ENCODE measurements at places on chromosomes 3 and 15. TPM values are rescaled to one million over a fixed set of nuclear protein-coding genes. Genes with fewer than 3 reads are reported as not detected.

The FOXB1 gene
- not detected for polyA plus RNA-seq

The GOLGA6L1 gene
- not detected for polyA plus RNA-seq

The NLGN1 gene
- polyA plus RNA-seq: not detected

The MYZAP gene
- polyA plus RNA-seq: 0.13 TPM

The C3orf49 gene
- polyA plus RNA-seq: not detected

The SOX2 gene
- polyA plus RNA-seq: not detected

- no peak overlapping the region for H3K27ac ChIP-seq
- H3K36me3 ChIP-seq: no peaks in the 10 kb centered on the region
- DNase-seq: peak; percentile 6
- H3K4me3 ChIP-seq: no peak overlapping the region
These were observed 40.6 kb downstream of the ADIPOQ start for GRCh38 chr3:186882881-186883685.

- DNase-seq: no peak
- no peak overlapping the region for H3K4me3 ChIP-seq
- no peaks in the 10 kb centered on the region for H3K27me3 ChIP-seq
- peaks cover 7% of the 10 kb centered on the region for H3K4me1 ChIP-seq
- H3K36me3 ChIP-seq: peaks cover 87% of the 10 kb centered on the region
These were observed 91.5 kb downstream of the STT3B start for GRCh38 chr3:31624083-31624709.

DNA sequence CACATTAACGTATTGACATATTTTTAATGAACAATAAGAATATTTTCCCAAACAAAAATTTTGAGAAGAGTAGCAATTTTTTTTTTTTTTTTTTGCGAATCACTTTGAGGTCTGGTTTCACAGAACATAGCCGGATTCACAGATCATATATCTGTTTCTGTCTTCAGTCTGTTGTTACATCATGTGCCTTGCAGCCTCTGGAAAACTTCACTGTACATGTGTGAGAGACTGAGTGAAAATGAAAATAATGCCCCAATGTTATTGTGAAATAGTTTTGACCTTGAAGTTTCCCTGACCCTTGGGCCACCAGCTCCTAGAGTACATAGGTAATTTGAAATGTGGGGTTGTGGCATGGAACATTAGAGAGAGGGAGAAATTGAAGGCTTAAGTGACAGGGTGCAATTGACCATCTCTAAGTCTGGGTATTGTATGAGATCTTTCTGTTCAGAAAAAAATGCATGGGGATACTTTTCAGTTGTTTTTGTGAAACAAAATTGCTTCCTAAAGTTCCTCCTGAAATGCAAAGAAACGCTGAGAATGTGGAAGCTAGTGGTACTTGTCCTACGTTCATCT is 14.0 kb downstream of the ITPR1 start:
- H3K27ac ChIP-seq: peak overlapping the region; percentile 70
- no peak overlapping the region for H3K4me3 ChIP-seq
- H3K4me1 ChIP-seq: peaks cover 57% of the 10 kb centered on the region
- no peak for DNase-seq
- peaks cover 26% of the 10 kb centered on the region for H3K36me3 ChIP-seq
- no peaks in the 10 kb centered on the region for H3K27me3 ChIP-seq

GRCh38 chr15:99550077-99550476 is 15.7 kb upstream of the MEF2A start:
- H3K27ac ChIP-seq: no peak overlapping the region
- no peak overlapping the region for H3K4me3 ChIP-seq
- H3K27me3 ChIP-seq: no peaks in the 10 kb centered on the region
- H3K36me3 ChIP-seq: no peaks in the 10 kb centered on the region

GRCh38 chr3:16945330-16945729 is 60.6 kb downstream of the PLCL2 start:
- H3K36me3 ChIP-seq: no peaks in the 10 kb centered on the region
- DNase-seq: no peak
- H3K27ac ChIP-seq: no peak overlapping the region
- no peak overlapping the region for H3K4me3 ChIP-seq
- H3K4me1 ChIP-seq: no peaks in the 10 kb centered on the region
- H3K27me3 ChIP-seq: no peaks in the 10 kb centered on the region

DNA sequence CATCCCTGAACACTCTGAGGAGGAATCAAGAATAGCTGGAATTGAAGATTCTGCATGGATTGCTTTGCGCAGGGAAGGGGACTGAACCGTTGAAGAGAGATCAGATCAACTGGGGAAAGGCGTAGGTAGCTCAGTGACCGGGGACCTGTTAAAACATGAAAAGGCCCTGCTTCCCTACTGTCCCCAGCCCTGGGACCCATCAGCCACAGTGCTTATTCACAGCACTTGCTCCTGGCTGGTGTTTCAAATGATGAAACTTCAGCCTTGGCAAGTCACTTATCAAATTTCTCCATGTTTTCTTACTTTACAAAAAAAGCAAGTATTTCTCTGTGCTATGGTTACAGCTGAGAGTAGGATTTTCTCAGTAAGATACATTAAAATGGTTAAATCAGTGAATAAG is 199.3 kb downstream of the MEIS2 start:
- no peak overlapping the region for H3K4me3 ChIP-seq
- no peaks in the 10 kb centered on the region for H3K4me1 ChIP-seq
- no peak overlapping the region for H3K27ac ChIP-seq
- no peak for DNase-seq
- H3K27me3 ChIP-seq: no peaks in the 10 kb centered on the region

DNA sequence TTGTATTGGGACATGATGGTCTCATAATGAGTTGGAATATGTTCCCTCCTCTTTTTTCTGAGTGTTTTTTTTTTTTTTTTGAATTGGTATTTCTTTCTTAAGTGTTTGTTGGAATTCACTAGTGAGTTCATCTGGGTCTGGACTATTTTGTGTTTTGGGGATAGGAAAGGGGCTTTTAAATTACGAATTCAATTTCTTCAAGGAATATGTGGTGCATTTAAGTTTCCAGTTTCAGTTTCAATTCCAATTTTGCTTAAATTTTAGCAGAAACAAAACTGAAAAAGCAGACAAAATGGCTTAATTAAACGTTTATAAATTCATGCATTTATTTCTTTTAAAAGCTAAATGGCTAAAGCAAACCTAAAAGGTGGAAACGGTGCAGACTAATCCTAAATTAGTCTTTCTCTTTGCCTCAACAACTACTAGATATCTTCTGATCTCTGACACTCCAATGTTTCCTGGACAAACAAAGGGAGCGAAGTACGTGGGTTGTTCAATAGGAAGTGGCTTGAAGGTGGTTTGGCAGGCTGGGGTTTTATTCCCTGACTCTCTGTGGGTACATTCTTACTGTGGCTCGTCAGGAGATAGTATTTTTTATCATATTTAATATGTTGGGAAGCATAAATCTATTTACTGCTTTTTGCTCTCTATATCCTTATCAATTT is 50.0 kb upstream of the CORO2B start:
- DNase-seq: no peak
- no peaks in the 10 kb centered on the region for H3K36me3 ChIP-seq
- no peaks in the 10 kb centered on the region for H3K27me3 ChIP-seq
- H3K4me3 ChIP-seq: peak overlapping the region; percentile 69
- no peak overlapping the region for H3K27ac ChIP-seq
- no peaks in the 10 kb centered on the region for H3K4me1 ChIP-seq

DNA sequence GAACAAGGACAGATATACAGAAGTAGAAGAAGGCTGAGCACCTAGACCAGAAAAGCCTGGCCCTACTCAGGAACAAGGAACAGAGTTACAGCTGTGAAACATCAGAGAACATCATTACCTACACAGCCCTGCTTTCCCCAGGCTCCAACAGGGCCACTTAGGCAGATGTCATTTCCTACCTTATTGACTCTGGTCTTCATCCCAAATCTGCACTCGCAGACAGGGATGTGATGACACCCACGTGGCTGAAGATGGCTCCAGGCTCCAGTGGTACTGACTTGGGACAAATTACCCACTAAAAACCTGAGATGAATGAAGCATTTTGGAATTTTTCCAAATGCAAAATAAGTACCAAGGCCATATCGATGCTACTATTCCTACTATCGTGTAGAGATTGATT is 18.0 kb upstream of the SSUH2 start:
- H3K27ac ChIP-seq: no peak overlapping the region
- no peaks in the 10 kb centered on the region for H3K27me3 ChIP-seq
- no peaks in the 10 kb centered on the region for H3K36me3 ChIP-seq
- peaks cover 10% of the 10 kb centered on the region for H3K4me1 ChIP-seq
- no peak for DNase-seq

GRCh38 chr15:46304321-46304720 is 669.5 kb downstream of the SQOR start:
- H3K4me1 ChIP-seq: no peaks in the 10 kb centered on the region
- DNase-seq: no peak
- no peaks in the 10 kb centered on the region for H3K36me3 ChIP-seq
- no peaks in the 10 kb centered on the region for H3K27me3 ChIP-seq
- no peak overlapping the region for H3K4me3 ChIP-seq

DNA sequence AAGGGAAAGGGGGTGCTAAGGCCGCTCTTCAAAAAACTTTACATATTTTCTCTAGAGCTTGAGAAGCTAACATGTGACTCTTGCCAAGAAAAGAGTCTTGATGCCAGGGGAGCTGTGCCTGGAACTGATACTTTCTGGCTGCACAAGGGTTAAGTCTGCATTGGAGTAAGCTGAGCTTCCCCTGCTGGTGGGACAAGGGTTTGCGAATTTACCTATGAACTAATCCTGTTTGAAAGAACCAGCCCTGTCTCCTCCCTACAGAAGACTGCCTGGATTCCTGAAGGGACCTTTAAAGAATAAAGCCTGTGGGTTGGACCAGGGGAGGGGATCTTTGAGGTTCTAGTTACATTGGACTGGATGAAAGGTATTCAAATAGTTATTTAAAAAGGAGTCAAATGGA is 58.3 kb upstream of the EPHA3 start:
- H3K27ac ChIP-seq: no peak overlapping the region
- no peaks in the 10 kb centered on the region for H3K36me3 ChIP-seq
- DNase-seq: no peak

DNA sequence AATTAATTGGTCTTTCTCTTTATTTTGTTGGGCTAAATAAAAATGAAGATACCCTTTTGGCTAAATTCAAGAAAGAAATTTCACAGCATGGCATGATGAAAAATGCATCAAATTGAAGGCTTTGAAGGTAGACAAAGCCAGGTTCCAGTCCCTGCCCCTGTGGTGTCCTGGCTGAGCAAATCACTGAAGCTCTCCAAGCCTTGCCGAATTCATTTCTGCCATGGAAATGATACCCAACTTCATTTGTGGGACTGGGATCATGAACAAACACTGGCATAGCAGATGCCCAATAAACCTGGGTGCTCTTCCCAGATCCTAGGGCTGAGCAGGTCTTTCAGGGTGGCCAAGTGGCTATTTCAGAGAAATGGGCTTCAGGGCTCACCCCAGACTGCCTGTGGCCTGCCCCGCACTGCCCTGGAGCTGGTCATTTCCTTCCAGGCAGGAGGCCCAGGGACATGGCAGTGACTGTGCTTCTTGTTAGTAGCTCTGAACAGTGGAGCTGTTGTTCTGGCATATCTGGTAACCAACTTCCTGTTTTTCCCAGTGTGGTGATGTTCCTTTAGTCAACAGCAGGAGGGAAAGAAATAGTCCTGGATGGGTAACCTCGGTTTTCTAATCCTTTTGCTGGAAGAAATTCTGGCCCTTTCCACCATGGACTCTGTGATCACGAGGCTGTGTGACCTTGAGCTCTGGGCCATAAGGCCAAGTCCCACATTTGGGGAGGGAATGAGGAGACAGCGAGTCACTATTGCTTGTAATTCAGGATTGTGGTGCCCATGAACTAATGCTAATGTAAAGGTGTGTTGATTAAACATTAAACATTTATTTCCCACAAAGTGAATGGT is 47.6 kb downstream of the CTDSPL start:
- H3K36me3 ChIP-seq: no peaks in the 10 kb centered on the region
- no peaks in the 10 kb centered on the region for H3K27me3 ChIP-seq
- no peak overlapping the region for H3K4me3 ChIP-seq
- H3K27ac ChIP-seq: no peak overlapping the region
- H3K4me1 ChIP-seq: peaks cover 8% of the 10 kb centered on the region

DNA sequence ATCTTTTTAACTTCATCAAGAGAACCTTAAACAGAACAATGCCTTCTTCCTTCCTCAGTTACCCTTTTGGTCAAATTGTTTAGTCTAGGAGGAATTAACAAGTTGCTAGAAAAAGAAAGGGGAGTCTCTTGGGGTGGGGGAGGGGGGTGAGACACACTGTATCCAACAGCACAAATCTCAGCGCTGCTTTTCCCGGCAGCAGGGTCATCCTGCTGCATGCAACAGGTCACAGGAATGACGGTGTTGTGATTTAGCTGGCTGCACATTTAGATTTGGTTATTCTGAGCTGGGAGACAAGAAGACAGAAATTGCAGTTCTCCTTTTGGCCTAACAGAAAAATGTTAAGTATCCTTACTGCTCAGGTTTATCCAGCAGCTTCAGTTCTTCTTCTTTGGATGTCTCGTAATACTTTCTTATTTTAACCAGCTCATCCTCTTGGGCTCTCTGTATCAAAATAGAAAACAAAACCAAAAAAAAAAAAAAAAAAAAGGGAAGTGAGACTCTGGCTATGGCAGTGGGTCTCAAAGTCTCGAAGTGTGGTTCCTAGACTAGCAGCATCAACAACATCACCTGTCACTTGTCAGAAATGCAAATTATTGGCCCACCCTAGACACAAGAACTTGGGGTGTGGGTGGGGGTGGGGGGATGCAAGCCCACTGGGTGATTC is 190.5 kb downstream of the GREM1 start:
- H3K27me3 ChIP-seq: no peaks in the 10 kb centered on the region
- no peaks in the 10 kb centered on the region for H3K36me3 ChIP-seq
- peak overlapping the region; percentile 22 for H3K4me3 ChIP-seq

GRCh38 chr15:90038632-90039095 is 37.5 kb downstream of the ZNF710 start:
- H3K4me1 ChIP-seq: peaks cover 89% of the 10 kb centered on the region
- no peak overlapping the region for H3K4me3 ChIP-seq
- peak; percentile 34 for DNase-seq
- peaks cover 8% of the 10 kb centered on the region for H3K36me3 ChIP-seq
- peak overlapping the region; percentile 97 for H3K27ac ChIP-seq
- H3K27me3 ChIP-seq: no peaks in the 10 kb centered on the region

DNA sequence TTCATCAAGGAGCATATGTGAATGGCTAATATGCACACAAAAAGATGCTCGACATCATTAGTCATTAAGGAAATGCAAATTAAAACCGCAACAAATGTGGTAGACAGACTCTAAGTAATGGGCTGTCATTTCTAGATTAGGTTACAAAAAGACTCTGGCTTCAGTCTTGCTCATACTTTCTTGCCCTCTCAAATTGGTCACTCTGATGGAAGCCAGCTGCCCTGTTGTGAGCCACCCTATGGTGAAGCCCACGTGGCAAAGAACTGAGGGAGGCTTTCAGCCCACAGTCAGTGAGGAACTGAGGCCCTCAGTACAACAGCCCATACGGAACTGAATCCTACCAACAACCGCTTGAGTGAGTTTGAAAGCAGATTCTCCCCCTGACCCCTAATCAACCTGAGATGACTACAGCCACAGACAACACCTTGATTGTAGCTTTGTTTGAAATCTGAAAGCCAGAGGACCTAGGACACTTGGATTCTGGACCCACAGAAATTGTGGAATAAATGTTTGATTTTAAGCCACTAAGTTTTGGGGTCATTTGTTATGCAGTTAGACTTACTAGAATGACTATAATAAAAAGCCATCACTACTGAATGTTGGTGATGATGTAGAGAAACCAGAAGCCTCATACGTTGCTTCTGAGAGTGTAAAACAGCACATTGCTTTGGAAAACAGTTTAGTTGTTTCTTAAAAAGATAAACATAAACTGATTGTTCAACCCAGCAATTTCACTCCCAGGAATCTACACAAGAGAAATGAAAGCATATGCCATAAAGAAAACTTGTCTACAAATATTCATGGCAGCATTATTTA is 45.7 kb downstream of the EHHADH start:
- no peak overlapping the region for H3K27ac ChIP-seq
- H3K4me1 ChIP-seq: no peaks in the 10 kb centered on the region
- H3K36me3 ChIP-seq: no peaks in the 10 kb centered on the region
- H3K27me3 ChIP-seq: no peaks in the 10 kb centered on the region
- DNase-seq: no peak

Measured in CD14-positive monocyte (primary cell).